ENCODE measurements at places on chromosomes 1 and 21.

DNA sequence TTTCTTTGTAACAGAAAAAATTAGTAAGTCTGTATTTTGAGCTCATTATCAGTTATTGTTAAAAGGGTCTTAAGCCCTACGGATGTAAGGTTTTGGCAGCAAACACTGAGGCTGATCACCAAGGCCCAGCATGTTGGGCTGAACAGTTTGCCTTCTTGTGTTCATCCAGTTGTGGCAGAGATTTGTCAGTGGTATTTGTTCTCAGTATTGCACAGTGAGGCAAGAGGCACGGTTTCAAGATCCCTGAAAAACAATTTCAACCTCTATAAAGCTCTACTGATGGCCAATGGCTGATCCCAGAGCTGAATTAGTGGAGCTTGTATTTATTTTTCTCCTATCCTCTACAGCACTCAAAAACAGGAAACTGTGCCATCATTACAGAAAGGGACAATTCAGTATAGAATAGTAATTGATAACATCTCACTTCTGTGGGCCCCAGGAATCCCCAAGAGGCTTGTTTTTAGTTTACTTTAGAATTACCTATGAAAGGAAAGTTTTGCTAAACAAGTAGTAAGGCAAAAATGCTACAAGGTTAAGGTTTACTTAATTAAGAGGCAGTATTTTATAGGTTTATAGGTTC is 191.8 kb upstream of the RAB4A start:
- no peak overlapping the region for H3K27ac ChIP-seq
- peaks cover 6% of the 10 kb centered on the region for H3K4me1 ChIP-seq

DNA sequence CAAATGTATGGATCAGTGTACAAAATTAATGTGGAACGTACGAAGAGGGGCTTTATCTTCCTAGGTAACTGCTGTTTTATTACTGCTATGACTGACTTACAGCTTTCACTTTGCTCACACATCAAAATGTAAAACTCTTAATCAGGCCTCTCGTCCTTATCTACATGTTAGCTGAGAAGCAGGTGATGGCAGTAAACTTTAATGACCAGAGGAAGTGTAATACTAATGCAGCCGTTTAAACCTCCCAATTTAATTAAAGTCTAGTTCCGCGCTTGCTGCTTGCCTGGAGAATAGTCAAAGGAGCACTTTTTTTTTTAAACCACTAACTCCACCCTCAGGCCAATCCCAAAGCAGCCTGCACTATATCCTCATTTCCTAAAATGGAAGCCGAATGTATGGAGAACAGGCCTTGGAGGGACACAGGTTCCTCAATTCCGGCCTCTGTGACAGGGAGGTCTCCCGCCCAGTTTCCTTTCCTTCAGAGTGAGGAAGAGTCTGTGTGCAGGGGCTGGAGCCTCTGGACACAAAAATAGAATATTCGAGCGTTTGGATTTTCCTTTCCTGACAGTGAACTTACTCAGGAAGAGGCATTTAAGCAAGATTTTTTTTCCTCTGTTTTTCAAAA is 36.7 kb upstream of the RASAL2 start:
- H3K36me3 ChIP-seq: no peaks in the 10 kb centered on the region
- H3K27me3 ChIP-seq: no peaks in the 10 kb centered on the region
- peaks cover 71% of the 10 kb centered on the region for H3K4me1 ChIP-seq
- no peak for DNase-seq

DNA sequence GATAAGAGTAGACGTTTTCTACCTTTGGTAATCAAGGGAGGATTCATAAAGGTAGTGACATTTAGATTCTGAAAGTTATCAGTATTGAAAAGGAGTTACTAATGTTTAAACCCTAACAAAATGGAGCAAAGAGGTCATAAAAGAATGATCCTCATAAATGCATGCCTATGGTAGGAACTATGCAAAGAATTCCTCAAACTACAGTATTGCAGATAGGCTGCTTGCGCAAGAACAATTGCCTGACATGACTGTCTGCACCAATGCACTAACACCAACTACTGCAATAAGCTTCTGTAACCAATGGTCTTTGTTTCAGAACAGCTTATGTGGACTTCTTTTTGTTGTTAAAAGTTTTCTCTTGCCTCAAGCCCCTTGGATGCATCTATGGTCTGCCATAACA is 597.3 kb upstream of the ADGRL4 start:
- H3K4me3 ChIP-seq: no peak overlapping the region
- H3K27me3 ChIP-seq: no peaks in the 10 kb centered on the region
- no peak overlapping the region for H3K27ac ChIP-seq
- no peaks in the 10 kb centered on the region for H3K36me3 ChIP-seq
- H3K4me1 ChIP-seq: no peaks in the 10 kb centered on the region

GRCh38 chr1:77039739-77040138 is 172.5 kb downstream of the ST6GALNAC5 start:
- H3K27ac ChIP-seq: no peak overlapping the region
- DNase-seq: no peak
- no peaks in the 10 kb centered on the region for H3K27me3 ChIP-seq
- no peaks in the 10 kb centered on the region for H3K36me3 ChIP-seq

DNA sequence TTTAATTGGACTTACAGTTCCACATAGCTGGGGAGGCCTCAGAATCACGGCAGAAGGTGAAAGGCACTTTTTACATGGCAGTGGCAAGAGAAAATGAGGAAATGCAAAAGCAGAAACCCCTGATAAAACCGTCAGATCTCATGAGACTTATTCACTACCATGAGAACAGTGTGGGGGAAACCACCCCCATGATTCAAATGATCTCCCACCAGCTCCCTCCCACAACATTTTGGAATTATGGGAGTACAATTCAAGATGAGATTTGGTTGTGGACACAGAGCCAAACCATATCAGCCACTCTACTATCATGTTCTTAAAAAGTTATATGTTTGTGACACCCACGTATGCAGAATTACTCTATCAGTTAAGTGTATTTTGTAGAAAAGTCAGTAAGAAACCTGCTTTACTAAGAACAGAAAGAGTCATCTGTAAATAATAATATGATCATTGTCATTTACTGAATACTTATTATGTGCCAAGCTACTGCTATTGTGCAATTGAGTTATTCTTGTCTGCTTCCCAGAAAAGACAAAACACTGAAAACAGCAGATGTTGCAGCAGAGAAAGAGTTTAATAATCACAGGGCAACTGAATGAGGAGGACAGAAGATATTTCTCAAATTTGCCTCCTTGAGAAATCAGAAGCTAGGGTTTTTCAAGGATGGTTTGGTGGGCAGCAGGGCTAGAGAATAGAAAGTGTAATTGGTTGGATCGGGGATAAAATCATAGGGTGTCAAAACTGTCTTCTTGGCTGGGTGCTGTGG is 207.7 kb upstream of the FGGY start:
- H3K27ac ChIP-seq: no peak overlapping the region
- H3K4me3 ChIP-seq: no peak overlapping the region
- peaks cover 5% of the 10 kb centered on the region for H3K4me1 ChIP-seq
- H3K27me3 ChIP-seq: no peaks in the 10 kb centered on the region

- no peaks in the 10 kb centered on the region for H3K4me1 ChIP-seq
- no peak overlapping the region for H3K27ac ChIP-seq
- DNase-seq: no peak
Observed at GRCh38 chr1:164926107-164926506, 367.1 kb downstream of the PBX1 start.

DNA sequence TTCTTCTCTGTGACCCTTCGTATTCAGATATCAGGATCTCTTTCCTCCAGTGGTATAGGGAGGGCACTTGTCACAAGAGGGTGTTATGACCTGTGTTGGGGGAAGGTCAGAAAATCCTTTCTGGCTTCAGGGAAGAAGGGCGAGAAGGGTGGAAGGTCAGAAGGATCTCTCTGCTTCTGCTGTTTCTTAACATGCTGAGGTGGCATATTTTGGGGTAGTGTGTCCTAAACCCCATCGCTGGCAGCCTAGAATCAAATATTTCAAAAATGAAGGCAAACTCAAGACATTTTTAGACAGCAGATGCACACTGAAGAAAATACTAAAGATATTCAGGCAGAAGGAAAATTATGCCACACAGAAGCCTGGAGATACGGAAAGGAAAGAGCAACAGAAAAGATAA is 207.6 kb downstream of the TM2D1 start:
- H3K4me1 ChIP-seq: no peaks in the 10 kb centered on the region
- no peak overlapping the region for H3K4me3 ChIP-seq
- no peaks in the 10 kb centered on the region for H3K27me3 ChIP-seq
- H3K27ac ChIP-seq: no peak overlapping the region
- no peak for DNase-seq
- no peaks in the 10 kb centered on the region for H3K36me3 ChIP-seq
